LHCN-M2 (cell line): ENCODE measurements at places on chromosomes 12 and 14. TPM values are rescaled to one million over a fixed set of nuclear protein-coding genes. Genes with fewer than 3 reads are reported as not detected.

The APOF gene
- not detected in 2 replicates for total RNA-seq

The CTSG gene
- total RNA-seq, result not detected in 2 replicates

The PZP gene
- total RNA-seq, result not detected in 2 replicates

The SLC39A5 gene
- not detected in 2 replicates for total RNA-seq

The GZMB gene
- total RNA-seq, result not detected in 2 replicates

The TSPAN11 gene
- total RNA-seq, result 0.17 and 0.32 TPM in 2 replicates

The TSPAN9 gene
- total RNA-seq, result 19.9 and 28.7 TPM in 2 replicates

The MYL2 gene
- not detected in 2 replicates for total RNA-seq
